Hypothalamus (tissue), 51 donors: ENCODE measurements at places on chromosomes 13 and 19.
A peak's percentile ranks its signal among the peaks of the same experiment; 100 is the strongest.

- DNase-seq, result no peak
These were observed 554.1 kb upstream of the MIR17HG start for GRCh38 chr13:90793261-90793820.

- no peak for DNase-seq
These were observed 40.0 kb upstream of the FOXO1 start for GRCh38 chr13:40706439-40706838.

DNA sequence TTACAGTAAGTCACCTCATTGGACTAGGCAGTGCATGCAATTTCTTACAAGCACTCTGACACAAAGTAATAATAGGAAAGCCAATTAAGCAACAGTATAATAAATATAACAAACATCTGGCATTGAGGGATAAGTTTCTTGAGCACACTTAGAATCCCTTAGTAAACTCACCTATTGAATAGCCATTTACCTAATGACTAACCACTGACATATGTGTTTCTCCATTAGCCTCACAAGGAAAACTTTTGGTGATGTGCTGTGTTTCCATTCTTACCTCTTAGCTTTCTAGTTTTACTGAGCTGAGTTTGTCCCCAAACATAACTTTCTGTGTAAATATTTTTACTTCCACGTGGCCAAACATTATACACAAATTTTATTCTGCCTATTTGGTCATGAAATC lies 47.4 kb upstream of the PCDH9 start:
- no peak for DNase-seq

- no peak for DNase-seq
These were observed 606 bp upstream of the STXBP2 start for GRCh38 chr19:7636317-7636690.

- no peak for DNase-seq
These were observed 101.2 kb upstream of the TEX29 start for GRCh38 chr13:111219280-111219679.

DNA sequence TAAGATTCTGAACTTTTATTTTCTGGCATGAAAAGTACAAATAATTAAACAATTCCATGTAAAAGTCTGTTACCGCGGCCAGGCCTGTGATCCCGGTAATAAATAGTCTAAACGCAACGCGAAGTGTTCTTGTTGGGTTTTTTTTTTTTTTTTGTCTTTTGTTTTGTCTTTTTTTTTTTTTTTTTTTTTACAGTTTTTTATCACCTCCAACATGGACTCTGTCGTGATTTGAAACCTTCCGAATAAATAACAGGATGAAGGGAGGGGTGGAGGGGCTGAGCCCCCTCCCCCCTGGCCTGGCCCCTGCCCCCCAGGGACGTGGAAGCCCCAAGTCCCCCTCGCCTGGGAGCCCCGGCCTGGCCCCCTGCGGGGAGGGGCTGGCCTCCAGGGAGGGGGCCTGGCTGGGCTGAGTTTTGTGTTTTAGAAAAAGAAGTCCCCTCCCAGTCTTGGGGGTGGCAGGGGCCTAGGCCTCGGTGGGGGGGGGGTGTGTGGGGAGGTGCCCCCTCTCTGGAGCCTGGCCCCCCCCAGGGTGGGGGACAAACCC lies 16.0 kb downstream of the PRKCSH start:
- DNase-seq, result no peak

GRCh38 chr19:737591-738093 lies 13.3 kb upstream of the MISP start:
- no peak for DNase-seq

- DNase-seq, result no peak
These were observed 6.0 kb downstream of the PLAUR start for GRCh38 chr19:43664018-43664417.

GRCh38 chr19:40143612-40144011 lies 47.6 kb upstream of the MAP3K10 start:
- DNase-seq, result no peak

GRCh38 chr19:372306-372890 lies 27.8 kb upstream of the MIER2 start:
- peak; percentile 28 for DNase-seq

GRCh38 chr19:21358768-21359451 lies at the start of gene ZNF738:
Gene ZNF738, plus strand, starts transcription at chr19:21359000. Its CDS starts 141 bp downstream, at chr19:21359141.
- peak; percentile 94 for DNase-seq
